T-helper 1 cell (primary cell): ENCODE measurements at places on chromosomes 2 and 18.

GRCh38 chr18:65206551-65207260, 544.1 kb upstream of the CDH7 start:
- DNase-seq: peak; percentile 0

GRCh38 chr2:144630459-144631215, 110.7 kb upstream of the ZEB2 start:
- DNase-seq: peak; percentile 20

GRCh38 chr2:190637903-190638618, 10.8 kb upstream of the NAB1 start:
- DNase-seq: no peak

GRCh38 chr2:193024791-193025190, 830.1 kb upstream of the TMEFF2 start:
- no peak for DNase-seq

GRCh38 chr2:66530651-66531050, 95.7 kb downstream of the MEIS1 start:
- no peak for DNase-seq

- DNase-seq: no peak
Measured at GRCh38 chr2:108454440-108454839, 5.4 kb downstream of the GCC2 start.

DNA sequence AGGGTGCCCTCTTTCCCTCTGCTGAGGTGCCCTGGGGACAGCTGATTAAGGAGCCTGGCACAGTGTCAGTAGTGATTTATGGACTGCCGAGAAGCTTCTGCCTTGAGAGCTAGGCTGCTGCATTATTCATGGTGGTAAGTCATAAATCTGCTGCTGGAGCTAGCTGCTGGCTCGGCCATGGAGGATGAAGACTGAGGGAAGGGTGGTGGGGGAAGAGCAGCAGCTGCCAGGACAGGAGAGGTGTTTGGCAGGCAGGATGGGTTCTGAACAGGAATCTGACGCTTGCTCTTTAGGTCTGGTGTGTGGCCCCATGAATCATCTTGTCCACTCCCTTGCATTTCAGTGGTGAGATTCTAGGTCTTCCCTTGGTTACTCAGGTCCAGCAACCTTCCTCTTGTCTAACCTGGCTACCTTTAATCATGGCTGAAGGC, 296.3 kb downstream of the DYSF start:
- DNase-seq: no peak

- no peak for DNase-seq
Measured at GRCh38 chr2:85933753-85934594, 45.2 kb upstream of the ST3GAL5 start.

DNA sequence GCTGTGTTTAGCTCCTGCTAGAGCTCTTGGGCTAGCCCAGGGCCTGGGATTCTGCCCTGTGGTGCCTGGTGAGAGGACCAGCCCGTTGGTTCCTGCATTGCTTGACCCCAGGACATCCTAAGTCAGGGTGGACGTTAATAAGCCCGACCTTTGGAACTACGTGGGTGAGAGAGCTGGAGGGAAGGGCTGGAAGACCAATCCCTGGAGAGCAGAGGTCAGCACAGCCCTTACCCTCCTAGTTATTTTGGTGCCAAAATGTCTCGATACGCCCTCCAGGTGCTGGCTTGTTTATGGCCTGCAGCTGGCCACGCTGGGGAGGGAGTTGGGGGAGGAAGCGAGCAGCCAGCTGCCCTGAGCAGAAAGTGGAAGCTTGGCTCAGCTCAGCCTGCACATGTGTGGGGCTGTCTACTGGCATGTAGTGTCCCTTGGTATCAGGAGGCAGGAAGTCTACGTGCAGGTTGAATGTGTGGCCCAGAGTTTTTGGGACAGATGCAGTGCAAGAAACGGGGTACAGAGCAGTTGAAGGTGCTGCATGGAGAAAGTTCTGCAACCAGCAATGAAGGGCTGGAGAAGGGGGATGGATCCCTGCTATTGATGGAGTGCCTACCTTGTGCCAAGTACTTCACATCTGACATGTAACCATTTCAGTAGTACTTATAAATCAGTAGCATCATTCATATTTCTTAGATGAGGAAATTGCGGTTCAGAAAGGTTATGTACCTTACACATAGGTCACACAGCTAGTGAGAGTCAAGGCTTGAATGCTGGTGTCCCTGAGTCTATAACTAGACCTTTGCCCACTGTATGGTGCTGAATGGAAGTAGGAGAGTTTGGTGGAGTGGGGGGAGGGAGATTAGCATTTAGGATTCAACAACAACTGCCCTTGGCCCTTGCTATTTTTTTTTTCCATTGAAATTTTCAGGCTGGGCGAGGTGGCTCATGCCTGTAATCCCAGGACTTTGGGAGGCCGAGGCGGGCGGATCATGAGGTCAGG, 5.0 kb upstream of the DGKD start:
- DNase-seq: no peak

DNA sequence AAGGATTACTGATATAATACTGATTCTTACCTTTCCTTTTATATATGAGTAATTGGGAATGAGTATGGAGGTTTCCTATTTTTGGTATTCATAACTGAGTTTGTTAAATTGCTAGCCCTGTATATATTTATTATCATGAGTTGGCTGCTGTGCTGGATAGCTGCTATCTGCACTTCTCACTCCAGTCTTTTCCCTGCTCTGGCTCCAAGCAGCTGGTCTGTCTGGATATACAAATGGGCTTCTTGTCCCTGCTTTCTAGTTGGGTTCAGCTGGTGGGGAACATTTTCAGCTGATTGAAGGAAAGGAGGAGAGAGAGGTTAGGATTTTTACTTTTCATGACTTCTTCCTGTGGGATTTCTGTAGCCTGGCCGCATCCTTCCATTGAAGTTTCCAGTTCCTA, 41.2 kb downstream of the AGFG1 start:
- DNase-seq: no peak

- no peak for DNase-seq
Measured at GRCh38 chr2:3034856-3035255, 342.8 kb downstream of the EIPR1 start.

- DNase-seq: no peak
Measured at GRCh38 chr2:134181219-134181618, 72.7 kb upstream of the MGAT5 start.

DNA sequence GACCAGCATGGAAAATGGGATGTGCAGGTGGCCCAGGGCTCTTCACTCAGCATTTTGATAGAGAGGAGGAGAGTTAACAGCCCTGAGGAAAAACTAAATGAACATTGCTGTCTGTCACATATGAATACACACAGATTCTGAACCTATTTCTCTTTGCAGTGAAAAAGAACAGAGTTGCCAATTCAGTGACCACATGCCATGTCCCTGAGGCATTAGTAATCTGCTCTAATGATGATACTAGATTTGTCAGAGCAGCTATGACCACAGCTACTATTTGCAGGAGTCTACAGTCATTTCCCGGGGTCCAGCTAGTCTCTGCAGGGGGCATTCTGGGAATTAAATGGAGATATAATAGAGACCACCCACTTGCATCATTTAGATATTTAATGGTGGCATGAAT, 267.6 kb downstream of the TMX3 start:
- DNase-seq: no peak

DNA sequence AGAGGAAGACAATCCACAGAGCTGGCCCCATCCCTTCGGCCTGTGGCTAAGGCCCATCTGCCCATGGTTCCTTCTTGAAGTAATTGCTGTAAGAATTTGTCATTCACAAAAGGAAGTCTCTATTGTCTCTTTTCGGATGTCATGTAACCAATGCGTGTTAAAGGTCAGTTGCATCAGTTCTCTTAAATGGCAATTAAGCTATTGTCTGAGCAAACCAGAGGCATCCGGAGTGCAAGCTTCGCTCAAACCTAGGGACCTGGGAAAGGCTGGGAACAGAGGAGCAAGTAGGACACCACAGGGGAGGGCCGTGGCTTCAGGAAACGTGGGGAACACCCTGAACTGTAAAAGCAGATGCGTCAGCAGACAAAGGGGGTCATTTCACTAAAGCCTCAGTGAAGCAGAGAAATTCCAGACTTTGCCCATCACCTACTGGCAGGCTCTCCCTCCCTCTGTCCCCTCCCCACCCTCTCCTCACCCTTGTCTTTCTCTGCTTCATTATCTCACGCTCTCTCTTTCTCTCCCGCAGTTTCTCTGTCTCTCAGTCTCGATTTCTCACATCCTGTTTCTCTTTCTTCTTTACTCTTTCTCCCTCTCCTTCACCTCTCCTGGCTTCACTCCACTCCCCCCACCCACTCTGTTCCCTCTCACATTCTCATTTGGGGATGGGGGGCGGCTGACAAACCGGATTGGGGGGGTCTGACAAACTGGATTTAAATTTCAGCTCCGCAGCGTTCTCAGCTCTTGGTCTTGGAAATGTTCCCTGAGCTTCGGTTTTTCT, 204.6 kb upstream of the TNP1 start:
- no peak for DNase-seq
